GM23338 (cell line): ENCODE measurements at places on chromosomes 1 and 21.

DNA sequence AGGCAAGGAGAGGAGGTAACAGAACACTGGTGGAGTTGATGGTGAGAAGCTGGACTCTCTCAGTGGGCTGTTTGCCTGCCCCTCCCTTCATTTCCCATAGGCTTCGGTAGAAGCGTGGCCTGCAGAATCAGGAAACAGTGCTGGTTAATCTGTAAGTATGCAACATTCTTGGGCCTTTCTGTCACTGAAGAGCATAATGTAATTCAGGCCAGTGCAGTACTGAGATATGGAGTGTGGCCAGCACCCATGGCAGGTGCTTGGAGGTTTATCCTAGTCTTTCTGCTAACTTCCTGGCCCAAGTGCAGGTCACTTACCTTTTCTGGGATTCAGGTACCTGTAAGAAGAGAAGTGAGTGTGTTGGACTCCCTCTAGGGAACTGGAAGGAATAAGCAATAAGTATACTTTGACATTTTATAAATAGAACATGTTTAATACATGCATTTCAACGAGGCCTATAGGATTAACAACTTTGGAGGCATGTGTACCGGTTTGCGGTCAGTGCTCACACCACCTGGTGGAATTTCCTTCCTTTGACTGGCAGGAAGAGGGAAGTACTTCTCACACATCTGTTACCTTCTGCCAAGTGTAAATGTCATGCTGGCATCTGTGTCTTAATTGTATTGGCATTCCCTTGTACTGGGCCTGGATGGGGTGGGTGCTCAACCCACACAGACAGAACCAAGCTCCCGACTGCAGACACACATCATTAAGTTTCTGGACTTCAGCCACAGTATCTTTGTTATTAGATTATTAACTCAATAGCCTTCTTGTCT is 105.5 kb downstream of the KIF26B start:
- no peak for DNase-seq

GRCh38 chr1:244112041-244112440 is 61.0 kb downstream of the ZBTB18 start:
- no peak for DNase-seq

DNA sequence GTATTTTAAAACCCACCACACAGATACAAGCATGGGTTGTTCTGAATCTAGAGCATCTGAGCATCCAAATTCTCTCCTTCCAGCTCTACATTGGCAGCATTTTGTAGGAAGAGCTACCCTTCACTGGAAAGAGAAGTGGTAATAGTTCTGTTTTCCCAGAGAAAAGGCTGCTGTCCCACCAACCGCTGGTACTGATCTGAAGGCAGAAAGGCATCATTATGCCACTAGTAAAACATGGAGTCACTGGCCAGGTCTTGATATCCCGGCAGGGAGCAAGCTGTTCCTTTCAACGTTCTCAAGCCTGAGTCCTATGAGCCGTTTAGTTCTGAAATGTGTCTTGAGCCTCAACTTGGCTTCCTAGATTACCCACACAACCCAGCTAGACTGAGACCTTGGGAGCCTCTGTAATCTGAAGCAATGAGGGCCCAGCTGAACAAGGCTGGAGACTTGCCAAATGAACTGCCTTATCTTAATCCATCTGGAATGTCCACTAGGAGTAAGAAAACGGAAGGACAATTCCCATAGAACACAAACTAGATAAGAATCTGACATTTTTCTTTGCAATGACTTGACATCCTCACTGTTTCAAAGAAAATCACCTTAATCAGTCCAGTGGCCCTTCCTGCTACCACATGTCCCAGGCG is 116.8 kb downstream of the KCNH1 start:
- no peak for DNase-seq

DNA sequence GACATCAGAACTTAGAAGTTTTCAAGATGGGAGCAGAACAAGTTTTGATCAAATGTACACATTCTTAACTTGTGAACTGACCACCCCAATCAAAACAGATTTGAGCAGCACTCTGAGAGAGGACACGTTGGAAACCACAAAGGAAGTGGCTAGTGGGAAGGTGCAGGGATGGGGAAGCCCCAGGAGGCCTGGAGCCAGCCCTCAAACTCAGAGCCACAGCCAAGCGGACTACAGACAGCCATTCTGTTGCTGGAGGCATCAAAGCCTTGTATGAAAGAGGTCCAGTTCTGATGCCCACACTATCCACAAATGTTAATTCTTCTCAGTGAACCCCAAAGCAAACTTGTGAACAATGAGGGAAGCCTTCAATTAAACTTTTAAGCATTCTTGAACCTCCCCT is 143.6 kb upstream of the RAB4A start:
- no peak for DNase-seq

- no peak for DNase-seq
Measured at GRCh38 chr1:6037338-6037762, 8.3 kb upstream of the KCNAB2 start.

DNA sequence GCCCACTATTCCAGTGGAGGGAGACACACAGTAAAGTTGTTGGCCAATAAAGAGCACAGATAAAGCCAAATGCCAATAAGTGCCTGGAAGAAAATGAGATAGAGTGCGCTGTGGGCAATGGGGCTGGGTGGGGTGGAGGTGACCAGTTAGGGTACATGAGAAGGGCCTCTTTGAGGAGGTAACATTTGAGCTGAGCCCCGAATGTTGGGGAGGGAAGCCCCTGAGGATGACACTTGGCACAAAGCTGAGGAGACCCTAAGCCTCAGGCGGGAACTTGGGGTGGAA is 979 bp downstream of the S100A9 start:
- no peak for DNase-seq

- DNase-seq, result no peak
Measured at GRCh38 chr1:33330361-33330890, 9.5 kb upstream of the A3GALT2 start.
